ENCODE measurements at places on chromosomes 13 and 19.
A peak's percentile ranks its signal among the peaks of the same experiment; 100 is the strongest.

- no peaks in the 10 kb centered on the region for H3K36me3 ChIP-seq
- H3K4me1 ChIP-seq, result peaks cover 8% of the 10 kb centered on the region
- no peak overlapping the region for H3K4me3 ChIP-seq
- H3K27me3 ChIP-seq, result no peaks in the 10 kb centered on the region
Observed at GRCh38 chr13:105441051-105441750, 1094.3 kb downstream of the EFNB2 start.

- DNase-seq, result no peak
- no peaks in the 10 kb centered on the region for H3K4me1 ChIP-seq
- H3K36me3 ChIP-seq, result peaks cover 4% of the 10 kb centered on the region
- no peak overlapping the region for H3K4me3 ChIP-seq
- no peak overlapping the region for H3K27ac ChIP-seq
Observed at GRCh38 chr13:21567714-21568113, 36.3 kb downstream of the MICU2 start.

GRCh38 chr19:39310558-39311311 is 9.9 kb downstream of the LRFN1 start:
- H3K36me3 ChIP-seq, result no peaks in the 10 kb centered on the region
- peaks cover 8% of the 10 kb centered on the region for H3K4me1 ChIP-seq
- H3K27me3 ChIP-seq, result peaks cover 35% of the 10 kb centered on the region
- no peak overlapping the region for H3K27ac ChIP-seq
- H3K4me3 ChIP-seq, result no peak overlapping the region

DNA sequence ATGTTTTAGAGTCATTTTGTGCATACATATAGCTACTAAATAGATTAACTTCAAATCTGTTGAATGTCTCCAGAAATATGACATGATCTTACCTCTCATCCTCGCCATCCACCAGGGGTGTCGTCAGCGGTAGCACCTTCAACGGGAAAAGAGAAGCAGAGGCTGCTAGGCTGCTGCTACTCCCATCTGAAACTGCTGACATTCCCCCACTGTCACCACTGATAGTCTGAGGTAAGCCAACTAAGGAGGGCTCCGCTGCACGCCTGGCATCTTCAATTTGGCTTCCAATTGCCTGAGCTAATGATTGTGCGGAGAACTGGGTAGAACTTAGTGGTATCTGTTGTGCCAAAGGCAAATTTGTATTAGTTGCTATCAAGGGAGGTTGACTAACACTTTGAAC is 3.1 kb downstream of the TSC22D1 start:
- no peak overlapping the region for H3K27ac ChIP-seq
- peak overlapping the region; percentile 30 for H3K4me3 ChIP-seq
- H3K27me3 ChIP-seq, result no peaks in the 10 kb centered on the region
- no peak for DNase-seq
- peaks cover 48% of the 10 kb centered on the region for H3K4me1 ChIP-seq

GRCh38 chr19:5038631-5039271 is 69.8 kb downstream of the KDM4B start:
- H3K36me3 ChIP-seq, result peaks cover 84% of the 10 kb centered on the region
- no peak overlapping the region for H3K27ac ChIP-seq
- H3K4me1 ChIP-seq, result peaks cover 23% of the 10 kb centered on the region
- H3K27me3 ChIP-seq, result no peaks in the 10 kb centered on the region
- H3K4me3 ChIP-seq, result no peak overlapping the region

Data from esophagus squamous epithelium (tissue), 5 donors.